NCI-H774 (cell line): ENCODE measurements at places on chromosomes 2 and 18.

DNA sequence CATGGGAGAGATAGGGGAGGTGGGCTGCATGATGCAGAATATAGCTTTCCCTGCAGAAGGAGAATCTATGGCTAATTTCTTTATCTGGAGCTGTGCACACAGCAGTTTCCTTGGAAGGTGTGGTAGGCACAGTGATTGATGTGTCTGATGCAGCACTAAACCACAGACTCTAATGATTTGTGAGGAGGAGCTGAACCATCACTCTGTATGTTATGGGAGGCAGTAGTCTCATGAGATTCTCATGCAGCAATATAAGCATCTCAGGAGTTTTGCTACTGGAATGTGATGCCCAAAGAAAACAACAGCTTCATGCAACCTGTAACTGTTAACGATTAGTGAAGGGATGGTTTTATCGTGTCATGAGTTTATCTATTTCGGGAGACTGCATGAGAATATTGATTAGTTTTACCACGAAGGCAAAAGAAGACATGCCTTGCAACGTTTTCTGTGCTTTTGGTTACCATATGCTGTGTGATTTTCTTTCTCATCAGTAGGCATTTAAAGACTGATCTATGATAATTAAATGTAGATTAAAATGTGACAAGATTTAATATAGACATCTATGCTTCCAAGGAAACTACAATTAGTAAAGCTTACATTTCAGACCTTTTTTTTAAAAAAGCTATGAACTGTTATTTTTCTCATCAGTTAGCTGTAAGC lies 286.8 kb downstream of the ARL6IP6 start:
- DNase-seq, result no peak

- no peak for DNase-seq
Measured at GRCh38 chr18:32545631-32546030, 74.9 kb upstream of the GAREM1 start.

GRCh38 chr18:58213440-58213839 lies 169.4 kb downstream of the NEDD4L start:
- no peak for DNase-seq

- no peak for DNase-seq
Measured at GRCh38 chr2:84796798-84797197, 84.1 kb downstream of the TRABD2A start.

DNA sequence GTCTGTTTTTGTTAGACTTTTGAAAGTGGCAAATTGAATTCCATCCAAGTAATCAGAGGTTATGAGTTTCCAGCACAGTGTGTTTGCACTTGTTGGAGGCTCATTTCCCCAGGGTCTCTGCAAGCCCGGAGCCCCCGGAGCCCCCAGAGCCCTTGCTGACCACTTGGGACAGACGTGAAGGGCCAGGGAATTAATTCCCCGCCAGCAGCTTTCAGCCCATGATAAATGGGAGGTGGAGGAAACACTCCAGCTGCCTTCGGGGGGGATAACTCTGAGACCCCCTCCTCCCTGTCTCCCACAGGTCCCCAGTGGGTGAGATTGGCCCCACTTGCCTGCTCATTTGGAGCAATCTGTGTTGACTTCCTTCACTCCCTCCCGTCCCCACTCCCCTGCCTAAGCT lies 79.2 kb downstream of the KLHL29 start:
- no peak for DNase-seq

DNA sequence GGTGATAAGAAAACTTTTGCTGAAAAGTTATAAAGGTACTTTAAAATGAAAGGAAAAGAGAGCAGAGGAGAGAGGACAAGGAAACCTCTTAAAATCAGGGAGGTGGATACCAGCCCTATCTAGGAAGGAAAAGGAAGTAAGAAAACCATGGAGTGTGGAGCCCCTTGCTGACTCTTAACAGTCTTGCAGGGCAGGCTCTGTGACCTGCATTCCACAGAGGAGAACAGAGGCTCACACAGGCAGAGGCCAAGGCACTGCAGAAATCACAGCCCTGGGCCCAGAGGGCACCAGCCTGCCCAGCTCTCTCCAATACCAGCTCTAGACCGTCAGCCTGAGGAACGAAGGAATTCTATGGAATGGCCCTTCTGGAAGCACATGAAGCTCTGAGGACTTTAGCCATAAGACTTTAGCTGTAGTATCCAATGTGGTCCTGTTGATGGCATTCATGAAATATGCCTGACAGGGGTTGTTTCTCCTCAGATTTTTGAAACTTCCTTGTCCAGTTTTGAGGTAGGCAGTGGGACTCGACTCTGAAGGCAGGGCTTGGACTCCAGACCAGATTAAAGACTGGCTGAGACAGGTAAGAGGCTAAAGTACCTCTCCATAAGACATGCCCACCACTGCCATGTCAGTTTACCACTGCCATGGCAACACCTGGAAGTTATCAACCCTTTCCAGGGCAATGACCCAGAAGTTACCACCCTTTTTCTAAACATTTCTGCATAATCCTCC lies 216.3 kb downstream of the ANAPC1 start:
- no peak for DNase-seq

GRCh38 chr2:159226059-159226461 lies 60.4 kb downstream of the WDSUB1 start:
- DNase-seq, result no peak

DNA sequence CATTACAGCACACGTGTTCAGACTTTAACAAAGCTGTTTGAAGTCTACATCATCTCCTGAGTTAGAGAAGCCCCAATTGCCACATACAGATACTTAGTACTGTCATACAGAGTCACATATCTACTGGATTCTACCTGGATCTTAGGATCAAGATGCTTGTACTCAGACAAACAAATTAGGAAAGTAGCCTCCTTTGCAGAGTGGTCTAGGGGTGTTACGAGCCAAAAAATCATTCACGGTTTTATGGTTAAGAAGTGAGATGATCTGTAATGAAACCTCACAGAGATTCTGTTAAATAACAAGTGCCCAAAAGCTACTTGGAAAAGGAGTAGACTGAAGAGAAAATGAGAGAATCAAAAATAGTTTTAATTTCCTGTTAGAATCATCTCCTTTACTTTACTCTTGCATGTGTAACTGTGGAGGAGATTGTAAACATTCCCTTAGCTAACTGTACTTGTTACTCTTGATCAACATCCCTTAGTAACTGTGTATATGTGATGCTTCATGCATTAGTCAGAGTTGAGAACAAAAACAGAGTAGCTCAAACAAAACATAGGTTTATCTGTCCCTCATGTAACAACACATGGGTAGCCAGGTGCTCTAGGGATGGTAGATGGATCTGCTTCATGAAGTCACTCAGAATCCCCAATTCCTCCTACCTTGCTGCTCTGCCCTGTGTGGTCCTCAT lies 16.4 kb upstream of the IL1RL1 start:
- DNase-seq, result no peak

DNA sequence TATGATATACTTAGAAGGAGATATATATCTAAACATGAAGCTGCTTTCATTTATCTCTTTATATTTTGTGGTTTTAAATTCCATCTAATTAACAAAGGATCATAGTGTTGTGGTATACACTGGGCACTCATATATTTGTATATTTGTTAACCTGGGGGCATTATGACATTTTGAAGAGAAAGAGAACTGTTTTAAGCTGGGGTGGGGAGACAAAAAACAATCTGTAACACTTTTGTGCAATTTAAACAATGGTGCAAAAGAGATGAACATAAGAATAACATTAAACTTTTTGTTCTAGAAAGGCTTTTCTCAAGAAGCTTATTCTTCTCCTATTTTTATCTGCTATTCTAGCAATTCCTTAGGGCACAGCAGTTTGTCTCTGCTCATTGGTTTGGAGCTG lies 842.0 kb upstream of the CDH2 start:
- no peak for DNase-seq

DNA sequence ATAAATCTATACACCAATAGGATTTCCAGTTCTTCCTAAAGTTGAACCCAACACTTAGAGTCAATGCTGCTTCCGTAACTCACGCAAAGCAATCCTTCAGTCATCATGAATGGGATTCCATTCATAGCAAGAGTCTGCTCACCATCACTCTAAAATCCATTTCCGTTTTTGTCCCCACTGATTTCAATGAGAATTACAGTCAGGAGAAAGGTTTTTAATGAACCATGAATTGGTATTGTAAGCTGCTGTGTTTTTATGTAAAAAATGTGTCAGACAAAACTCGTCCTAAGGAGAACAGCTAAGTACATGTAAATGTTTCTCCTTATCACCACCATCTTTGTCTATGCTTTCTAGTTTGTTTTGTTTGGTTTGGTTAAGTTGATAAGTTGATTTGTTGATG lies 391.5 kb downstream of the IRS1 start:
- no peak for DNase-seq

DNA sequence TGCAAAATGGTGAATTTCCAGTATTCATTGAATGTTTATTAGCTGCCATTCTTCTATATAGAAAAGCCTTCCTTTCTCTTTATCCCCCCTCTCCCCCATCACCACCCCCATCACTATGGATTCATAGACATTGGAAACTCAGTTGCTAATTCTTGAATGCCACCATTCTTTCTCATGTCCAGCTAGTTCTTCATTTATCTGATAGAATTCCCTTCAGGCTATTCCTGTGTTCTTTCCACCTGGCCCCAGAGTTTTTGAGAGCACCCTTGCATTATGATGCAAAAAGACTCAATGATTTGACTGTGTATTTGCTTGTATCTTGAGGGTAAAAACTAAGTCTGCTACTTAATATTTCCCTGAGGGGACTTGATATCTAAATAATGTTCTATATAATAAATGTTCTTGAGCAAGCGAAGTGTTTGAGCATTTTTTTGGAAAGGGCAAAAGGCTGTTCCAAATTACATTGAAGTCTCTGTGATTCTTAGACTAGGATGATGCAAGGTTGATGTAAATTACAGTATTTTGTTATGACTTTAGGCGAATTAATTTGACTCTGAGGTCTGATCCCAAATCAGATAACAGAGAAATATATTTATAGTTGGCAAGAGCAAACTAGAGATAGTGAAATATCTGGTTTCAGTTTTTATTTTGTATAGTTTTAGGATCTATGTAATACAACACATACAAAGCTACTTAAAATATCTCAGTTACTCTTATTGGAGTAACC lies 18.8 kb upstream of the SOS1 start:
- DNase-seq, result no peak

GRCh38 chr2:241722896-241723454 lies 11.5 kb upstream of the D2HGDH start:
- DNase-seq, result no peak

- DNase-seq, result no peak
Measured at GRCh38 chr2:220152281-220152935, 525.0 kb downstream of the SLC4A3 start.

GRCh38 chr2:46142546-46143428 lies 154.4 kb upstream of the EPAS1 start:
- no peak for DNase-seq

DNA sequence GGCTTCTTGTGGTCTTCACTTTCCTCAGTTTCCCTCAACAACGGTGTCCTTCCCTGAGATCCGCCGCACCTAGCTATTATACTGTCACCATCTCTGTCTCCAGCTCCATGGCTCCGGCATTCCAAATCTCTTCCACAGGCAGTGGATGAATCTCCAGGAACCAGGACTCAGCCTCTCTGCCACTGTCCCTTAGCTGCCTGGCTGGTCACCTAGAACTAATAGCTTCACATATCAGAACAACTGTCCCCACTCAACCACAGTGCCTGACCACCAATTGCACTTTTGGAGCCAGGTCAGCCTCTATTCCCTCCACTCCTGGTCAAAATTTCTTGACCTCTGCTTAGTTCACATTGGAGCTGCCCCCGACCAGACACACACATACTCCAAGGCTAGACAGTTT lies 38.1 kb upstream of the AFF3 start:
- no peak for DNase-seq

GRCh38 chr18:12580630-12581342 lies 77.1 kb downstream of the SPIRE1 start:
- DNase-seq, result no peak

- no peak for DNase-seq
Measured at GRCh38 chr2:158043181-158043948, 58.3 kb upstream of the UPP2 start.

- no peak for DNase-seq
Measured at GRCh38 chr18:46711444-46711863, 45.4 kb downstream of the ST8SIA5 start.

DNA sequence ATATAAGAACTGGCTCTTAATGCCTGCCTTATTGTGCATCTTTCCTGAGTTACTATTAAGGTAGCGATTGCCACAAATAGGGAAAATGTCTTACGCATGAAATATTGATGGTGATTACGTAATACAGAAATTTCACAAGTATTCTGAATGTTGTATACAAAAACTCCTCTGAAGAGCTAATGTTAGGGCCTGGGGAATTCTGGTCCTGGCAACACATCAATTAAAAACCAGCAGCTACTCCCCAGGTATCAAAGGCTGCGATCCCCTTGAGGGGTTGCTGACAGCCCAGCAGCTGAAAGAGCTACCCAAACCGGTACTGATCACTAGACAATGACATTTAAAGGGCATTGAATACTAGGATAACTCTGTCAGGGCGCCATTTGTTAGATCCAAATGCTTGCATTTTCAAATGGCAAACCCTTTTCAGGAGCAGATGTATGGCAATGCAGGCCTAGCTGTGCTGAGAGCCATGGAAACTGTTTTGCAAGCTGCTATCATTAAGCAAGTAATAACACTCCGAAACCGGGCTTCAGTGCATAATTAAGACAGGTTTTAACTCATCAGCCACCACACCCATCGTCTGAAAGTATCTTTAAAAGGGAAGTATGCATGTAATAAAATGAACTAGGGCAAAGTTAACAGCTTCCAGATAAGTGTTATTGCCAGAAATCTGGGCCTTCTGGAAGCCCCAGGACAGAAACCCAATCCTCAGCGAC lies 78.4 kb downstream of the CLHC1 start:
- DNase-seq, result no peak

GRCh38 chr2:108635630-108636354 lies 83.5 kb upstream of the RANBP2 start:
- DNase-seq, result no peak

- no peak for DNase-seq
Measured at GRCh38 chr2:226578879-226579278, 220.7 kb downstream of the IRS1 start.

- DNase-seq, result no peak
Measured at GRCh38 chr2:218343591-218343990, 13.1 kb upstream of the CATIP start.

- no peak for DNase-seq
Measured at GRCh38 chr2:147711031-147711430, 133.8 kb upstream of the ACVR2A start.

- no peak for DNase-seq
Measured at GRCh38 chr2:238998801-238999200, 150.9 kb downstream of the TWIST2 start.

DNA sequence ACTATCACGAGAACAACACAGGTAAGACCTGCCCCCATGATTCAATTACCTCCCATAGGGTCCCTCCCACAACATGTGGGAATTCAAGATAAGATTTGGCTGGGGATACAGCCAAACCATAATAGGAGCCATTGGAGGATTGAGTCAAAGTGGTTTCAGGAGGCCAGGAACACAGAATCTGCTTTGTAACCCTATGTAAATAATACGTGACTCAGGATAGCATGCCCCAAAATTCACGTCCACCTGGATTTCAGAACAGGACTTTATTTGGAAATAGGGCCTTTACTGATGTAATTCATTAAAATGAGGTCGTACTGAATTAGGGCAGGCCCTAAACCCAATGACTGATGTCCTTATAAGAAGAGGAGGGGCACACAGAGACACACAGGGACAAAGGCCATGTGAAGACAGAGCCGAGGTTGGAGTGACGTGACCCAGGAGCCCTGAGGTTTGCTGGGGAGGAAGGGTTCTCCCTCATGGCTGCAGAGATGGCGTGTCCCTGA lies 16.0 kb upstream of the CNDP2 start:
- no peak for DNase-seq
